Right hindlimb (tissue), 1 donor: ENCODE measurements at places on chromosomes 16 and 17.

DNA sequence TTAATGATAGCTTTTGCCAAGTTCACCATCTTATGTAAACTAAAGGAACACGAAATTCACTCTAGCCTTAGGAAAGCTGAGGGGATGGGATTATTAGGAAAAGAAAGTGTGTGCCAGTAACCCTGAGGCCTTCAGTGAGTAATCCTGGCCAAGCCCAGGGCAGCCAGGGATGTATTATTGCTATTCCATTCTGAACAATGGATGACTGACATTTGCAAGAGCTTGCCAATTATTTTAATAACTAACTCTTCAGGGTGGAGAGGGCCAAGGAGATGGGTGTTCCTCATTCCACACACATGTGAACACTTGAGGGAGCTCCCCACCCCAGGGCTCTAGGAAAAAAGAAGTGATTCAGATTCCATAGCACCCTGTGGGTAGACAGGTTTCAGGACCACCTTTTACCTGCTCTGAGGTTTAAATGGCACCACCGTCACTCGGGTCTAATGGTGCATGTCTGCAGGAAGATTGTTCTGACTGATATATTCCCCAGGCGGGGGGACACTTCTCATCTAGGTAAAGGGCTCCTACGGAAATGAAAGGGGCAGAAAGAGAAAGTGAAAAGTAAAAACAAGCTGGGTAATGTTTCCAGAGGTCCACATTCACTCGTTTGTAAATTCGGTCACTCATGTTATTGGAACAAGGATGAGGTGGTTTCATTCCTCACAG, 41.5 kb downstream of the TK2 start:
- DNase-seq: no peak

GRCh38 chr17:55420776-55421178, 858 bp downstream of the MMD start:
- DNase-seq: peak; percentile 47

- DNase-seq: peak; percentile 25
These were observed 16.4 kb downstream of the RARA start for GRCh38 chr17:40325156-40326013.

DNA sequence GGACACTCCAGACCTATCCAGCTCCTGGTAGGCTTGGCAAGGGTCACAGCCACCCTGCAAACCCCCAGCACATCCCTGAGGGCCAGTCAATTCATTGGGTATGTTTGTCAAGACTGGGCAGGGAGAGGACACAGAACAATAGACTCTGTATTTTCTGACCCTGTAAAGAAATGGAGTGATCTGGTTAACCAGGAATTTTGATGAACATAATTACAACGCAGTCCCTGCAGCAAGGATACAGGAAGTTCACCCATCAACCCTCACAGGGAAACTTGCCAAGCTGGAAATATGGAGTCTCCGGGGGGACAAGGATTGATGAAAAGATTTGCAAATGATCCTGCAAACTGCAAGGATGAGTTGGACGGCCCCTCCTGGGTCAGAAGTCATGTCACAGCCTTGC, 126.1 kb upstream of the RCVRN start:
- no peak for DNase-seq

DNA sequence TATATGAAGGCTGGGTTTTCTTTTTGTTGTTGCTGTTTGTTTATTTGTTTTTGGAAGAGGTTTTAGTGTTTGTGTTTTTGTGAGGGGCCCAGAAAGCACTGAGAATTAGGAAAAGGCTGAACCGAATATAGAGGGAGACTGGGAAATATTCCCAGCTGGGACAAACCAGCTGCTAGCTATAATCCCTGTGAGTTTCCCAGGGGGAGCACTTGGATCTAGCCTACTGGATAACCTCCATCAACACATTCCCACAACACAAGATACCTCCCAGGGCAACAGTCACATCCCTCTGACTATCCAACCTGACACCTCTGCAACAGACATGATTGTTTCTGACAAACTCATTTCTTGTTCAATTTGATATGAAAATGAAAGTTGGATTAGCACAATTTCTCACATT, 16.7 kb downstream of the CDH11 start:
- no peak for DNase-seq

DNA sequence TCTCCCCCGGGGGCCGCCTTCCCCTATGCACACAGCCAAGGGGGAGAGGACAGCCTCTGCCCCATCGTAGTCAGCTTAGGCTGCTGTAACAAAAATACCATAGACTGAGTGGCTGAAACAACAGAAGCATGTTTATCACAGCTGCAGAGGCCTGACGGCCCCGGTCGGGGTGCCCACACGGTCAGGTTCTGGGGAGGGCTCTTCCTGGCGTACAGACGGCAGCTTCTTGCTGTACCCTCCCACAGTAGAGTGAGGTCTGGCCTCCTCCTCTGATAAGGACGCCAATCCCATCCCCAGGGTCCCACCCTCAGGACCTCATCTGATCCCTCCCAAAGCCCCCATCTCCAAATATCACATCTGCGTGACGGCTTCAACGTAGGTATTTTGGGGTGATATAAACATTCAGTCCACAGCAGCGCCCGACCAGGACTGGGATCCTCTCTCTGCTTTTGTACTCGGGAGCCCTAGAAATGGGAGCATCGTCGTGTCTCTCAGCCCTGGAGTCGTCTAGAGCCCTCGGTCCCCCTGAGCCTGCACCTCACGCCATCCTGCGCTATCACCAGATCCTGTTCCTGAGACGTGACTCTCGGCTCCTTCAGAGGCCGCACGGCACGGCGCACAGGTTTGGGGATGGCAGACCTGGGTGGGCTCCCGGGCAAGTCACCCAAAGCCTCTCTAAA, 67.8 kb downstream of the RPH3AL start:
- no peak for DNase-seq

GRCh38 chr17:39706383-39706782, 6.5 kb downstream of the ERBB2 start:
- DNase-seq: no peak

DNA sequence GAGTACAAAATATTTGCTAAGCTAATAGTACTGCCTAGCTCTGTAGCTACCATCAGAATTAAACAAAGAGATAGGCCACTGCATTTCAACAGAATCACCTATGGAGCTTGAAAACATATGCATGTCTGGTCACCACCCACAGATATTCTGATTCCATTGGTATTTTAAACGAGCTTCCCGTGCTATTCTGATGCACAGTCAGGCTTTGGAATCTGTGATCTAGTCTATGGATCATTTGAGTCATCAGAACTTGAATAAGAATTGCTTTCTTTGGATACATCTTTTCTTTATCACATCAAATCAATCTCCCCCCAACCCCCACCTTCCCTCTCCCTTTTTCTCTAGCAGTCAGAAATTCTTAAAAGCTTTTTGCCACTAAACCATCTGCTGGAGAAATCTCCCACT, 124.7 kb downstream of the NPIPB5 start:
- no peak for DNase-seq

DNA sequence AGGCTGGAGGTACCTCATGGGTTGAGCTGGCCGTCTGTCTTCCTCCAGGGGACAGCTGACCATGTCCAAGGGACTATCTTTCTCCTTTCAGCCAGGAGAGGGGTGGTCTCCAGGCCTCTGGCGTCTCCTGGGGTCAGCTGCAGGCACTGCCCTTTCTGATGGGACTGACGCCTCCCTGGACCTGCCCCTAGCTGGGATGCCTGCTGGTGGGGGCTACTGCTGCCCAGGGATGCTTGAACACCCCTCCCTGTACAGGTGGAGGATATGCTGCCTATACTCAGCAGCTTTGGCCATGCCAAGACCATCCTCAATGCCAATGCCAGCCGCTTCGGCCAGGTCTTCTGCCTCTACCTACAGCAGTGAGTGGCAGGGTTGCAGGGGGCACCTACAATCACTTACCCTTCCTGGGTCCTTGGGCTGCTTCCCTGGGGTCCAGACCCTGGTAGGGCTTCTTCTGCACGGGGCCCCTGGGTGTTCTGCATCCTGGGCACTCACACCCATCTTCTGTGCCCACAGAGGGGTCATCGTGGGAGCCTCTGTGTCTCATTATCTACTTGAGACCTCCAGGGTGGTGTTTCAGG, 4.2 kb downstream of the MYO15B start:
- no peak for DNase-seq

- DNase-seq: peak; percentile 18
These were observed 13.7 kb upstream of the MNT start for GRCh38 chr17:2414446-2415064.

DNA sequence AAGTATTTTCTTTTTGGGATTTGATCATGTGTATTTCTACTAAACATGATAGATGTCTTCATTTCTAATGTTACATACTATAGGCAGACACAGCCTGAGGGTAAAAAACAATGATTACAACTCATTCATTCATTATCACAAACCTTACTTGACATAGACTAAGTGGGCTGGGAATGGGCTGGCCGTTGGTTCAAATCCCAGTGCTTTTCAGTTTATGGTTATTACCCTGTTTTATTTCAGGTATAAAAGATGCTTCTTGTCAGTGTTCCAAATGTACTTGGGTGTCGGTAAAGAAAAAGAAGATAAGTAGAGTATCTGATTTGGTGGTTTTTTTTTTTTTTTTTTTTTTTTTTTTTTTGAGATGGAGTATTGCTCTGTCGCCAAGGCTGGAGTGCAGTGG, 149.7 kb upstream of the ZFHX3 start:
- no peak for DNase-seq

DNA sequence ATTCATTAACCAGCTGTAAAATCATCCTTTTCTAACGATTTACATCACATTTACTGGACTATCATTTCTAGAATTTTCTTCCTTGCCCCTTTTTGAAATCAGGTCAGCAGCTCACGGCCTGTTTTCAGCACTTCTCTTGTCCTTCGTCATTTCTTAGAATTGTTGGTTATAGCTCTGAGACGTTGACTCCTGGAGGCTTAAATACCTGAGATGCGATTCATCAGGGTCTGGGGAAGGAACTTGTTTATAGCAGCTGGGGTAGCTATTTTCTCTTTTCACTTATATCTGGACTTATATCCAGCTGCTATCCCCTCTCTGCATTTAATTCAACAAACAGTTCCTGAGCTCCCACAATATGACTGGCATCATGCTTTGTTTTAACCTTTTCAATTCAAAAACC, 338.7 kb upstream of the TNRC6C start:
- no peak for DNase-seq

- DNase-seq: no peak
These were observed 5.6 kb downstream of the CASKIN1 start for GRCh38 chr16:2190659-2191445.

- DNase-seq: no peak
These were observed 2.0 kb downstream of the PRAC2 start for GRCh38 chr17:48725004-48725287.

- no peak for DNase-seq
These were observed 8.1 kb upstream of the CPSF4L start for GRCh38 chr17:73269791-73270190.

DNA sequence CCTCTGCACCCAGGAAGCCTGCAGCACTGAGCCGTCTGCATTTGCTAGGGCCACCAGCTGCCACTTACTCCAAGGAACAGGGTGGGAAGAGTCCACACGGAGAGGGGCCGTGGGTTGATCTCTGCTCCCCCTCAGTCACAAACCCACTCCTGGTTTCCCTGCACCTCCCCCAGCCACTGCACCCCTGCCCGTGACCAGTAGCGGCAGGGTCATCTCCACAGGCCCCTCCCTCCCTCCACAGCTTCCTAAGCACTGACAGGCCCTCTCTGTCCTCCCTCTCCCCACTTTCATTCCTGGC, 75.2 kb downstream of the RBFOX3 start:
- DNase-seq: no peak

DNA sequence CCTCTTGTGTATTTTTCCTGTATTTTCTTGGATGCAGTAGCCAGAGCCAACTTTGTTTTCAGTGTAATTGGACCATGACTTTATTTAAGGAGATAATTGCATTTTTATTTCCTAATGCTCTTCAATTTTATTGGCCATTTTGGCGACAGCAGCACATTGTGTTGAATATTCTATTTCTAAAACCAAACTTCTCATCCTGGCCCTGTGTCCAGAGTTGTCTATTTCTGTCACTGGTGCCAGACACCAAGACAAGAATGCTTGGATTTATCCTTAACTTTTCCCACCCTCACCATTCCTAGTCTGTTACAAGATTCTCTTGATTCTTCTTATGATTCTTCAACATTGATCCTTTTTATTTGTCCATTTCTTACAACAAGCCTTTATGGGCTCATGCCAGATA, 37.1 kb downstream of the ARHGAP44 start:
- no peak for DNase-seq

DNA sequence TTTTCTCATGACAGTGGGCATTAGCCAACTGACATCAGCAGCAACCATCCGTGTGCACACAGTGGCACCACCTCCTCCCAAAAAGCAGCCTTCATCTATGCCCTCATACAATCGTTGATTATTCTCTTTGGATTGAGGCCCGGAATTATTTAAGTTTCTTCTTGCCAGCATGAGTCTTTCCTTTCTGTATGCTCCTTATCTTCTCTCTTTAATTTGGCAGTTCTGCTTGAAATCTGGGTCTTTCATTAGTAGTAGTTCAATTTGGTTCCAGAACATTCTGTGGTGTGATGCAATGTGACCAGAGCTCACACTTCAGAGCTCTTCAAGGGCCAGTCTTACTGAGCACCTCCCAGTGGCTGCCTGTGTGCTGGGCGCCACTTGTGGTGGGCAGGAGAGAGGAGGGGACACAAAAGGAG, 52.2 kb upstream of the STH start:
- no peak for DNase-seq

DNA sequence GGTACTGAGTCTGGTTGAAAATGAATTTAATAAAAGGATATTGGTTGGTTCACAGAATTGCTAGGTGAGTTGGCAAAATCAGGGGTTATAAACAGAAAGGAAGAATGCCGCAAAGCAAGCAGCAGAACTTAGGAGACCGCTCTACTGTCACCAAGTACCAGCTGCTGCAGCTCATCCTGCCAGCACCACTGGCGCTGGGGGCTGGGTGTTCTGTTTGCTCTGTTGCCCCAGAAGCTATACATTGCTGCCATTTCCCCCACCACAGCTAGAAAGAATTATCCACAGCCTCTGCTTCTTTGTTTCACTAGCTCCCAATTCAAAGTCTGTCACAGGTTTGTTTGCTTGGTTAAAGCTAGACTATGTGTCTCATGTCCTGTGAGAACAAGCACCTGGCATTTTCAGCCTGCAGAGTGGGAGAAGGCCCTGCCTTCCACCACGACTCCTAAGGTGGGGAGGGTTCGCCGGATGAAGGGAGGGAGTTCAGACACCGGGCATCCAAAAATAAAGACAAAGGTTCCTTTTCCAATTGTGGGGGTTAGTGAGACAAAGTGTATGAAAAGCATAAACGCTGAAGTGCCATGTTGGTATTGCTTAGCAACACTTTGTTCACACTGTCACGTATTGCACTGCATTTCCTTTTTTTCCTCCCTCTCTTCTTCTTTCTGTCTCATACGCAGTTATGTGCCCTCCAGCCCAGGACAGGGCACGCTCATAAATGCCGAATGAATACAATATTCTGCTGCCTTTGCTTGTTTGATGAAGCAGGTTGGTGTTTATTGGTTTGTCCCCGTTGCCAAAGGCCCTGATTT, 9.6 kb upstream of the CPD start:
- no peak for DNase-seq

GRCh38 chr16:12314653-12315185, 338.2 kb downstream of the SNX29 start:
- DNase-seq: no peak

GRCh38 chr16:4115949-4116318, 308 bp downstream of the ADCY9 start:
- no peak for DNase-seq

GRCh38 chr17:29625037-29625750, 2.5 kb upstream of the CORO6 start:
- DNase-seq: no peak

- DNase-seq: no peak
These were observed 280.0 kb downstream of the RBFOX1 start for GRCh38 chr16:7612671-7613070.

- no peak for DNase-seq
These were observed 20.0 kb downstream of the AARSD1 start for GRCh38 chr17:42944211-42944610.
